NCI-H460 (cell line): ENCODE measurements at places on chromosomes 4 and X.

- DNase-seq: peak; percentile 63
Measured at GRCh38 chrX:7132335-7133049, 15.0 kb upstream of the STS start.

DNA sequence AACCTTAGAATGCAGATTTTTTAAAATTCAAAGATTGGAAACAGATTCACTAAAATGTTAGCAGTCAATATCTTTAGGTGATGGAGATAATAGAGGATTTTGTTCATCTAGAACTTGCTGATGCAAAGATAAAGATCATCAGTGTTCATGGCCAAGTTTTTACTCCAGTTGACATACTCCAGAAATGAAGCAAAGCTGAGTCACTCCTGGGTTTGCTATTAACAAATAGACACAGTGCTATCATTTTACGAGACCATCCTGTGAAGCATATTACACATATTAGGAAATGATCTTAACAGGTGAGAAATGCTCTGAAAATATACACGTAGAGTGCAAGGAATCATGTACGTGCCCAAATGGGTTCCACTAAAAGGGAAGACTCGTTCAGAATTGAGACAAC lies 170.6 kb upstream of the FAM9B start:
- DNase-seq: no peak

GRCh38 chr4:73414936-73415271 lies 10.8 kb downstream of the ALB start:
- DNase-seq: no peak

DNA sequence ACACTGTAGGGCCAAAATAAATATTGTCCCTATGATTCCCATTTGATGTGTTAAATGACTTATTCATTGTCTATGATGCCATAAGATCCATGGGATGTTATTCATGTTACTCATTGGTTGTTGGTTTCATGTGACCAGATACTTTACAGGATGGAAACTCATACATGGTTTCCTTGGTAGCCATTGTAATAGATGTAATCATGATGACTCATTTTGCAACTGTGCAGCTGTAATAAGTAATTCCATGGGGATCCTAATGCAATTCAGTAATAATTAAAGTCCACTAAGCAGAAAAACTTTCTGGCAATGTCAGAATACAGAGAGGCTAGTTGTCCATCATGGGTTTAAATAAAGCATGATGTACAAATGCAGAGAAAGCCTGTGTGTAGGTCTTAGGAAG lies 389.7 kb upstream of the NR3C2 start:
- DNase-seq: no peak

GRCh38 chr4:106444557-106444956 lies 76.0 kb upstream of the GIMD1 start:
- DNase-seq: no peak

- DNase-seq: no peak
Measured at GRCh38 chr4:161186012-161186411, 977.8 kb downstream of the FSTL5 start.

- DNase-seq: no peak
Measured at GRCh38 chr4:3091464-3091863, 17.0 kb downstream of the HTT start.

DNA sequence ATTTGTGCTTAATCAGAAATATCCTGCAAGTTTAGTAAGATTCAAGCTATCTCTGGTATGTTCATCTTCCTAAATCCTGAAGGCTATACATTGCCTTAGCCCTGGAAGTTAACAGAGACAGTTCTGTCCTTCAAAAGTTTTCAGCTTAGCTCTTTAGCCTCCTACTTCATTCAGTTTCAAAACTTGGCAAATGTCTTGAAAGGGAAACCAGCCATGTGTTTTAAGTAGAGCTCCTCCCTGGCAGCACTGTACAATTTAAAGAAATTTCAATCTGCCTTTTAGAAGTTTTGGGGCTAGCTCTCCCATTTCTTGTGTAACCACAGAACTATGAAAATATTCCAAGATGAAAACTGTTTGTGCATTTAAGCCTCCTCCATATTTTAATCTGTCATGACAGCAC lies 47.0 kb downstream of the FANCB start:
- no peak for DNase-seq

GRCh38 chr4:105547769-105548168 lies 4.7 kb upstream of the ARHGEF38 start:
- no peak for DNase-seq

GRCh38 chr4:186948361-186949242 lies 224.9 kb upstream of the FAT1 start:
- DNase-seq: no peak

DNA sequence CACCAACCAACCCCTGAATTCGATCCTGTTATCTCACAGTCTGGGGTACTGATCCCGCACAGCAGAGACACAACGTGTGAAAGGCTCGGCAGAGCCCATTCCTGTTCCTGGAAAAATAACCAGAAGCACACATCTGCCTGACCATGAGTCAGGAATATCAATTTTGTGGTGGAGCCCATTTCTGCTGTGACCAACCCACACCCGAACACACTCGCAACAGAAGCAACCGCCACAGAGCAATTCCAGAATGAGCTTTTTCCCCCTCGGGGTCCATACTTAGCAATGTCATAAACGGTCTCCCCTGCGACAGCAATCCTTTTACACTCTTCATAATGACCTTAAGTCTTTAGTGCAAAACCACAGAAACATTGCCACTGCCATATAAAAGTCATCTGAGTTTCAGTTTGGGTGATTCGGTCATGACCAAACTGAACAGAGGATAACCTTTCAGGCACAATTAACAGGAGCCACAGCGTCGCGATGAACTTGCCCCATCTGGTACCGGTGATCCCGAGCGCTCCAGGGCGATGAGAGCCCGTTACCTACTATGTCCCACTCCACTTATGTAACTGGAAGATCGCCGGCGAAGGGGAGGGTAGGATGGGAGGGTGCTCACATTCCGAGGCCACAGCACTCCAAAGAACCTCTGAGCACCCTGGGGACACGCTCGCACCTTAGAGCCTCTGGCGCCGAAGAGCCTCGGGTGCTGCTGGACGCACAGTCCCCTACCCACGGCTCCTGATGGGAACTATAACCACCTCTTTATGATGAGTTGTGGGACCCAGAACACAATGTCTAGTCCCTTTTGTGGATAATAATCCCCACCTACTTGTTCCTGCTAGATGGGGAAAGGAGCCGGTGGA lies 1.1 kb downstream of the MECP2 start:
- no peak for DNase-seq

DNA sequence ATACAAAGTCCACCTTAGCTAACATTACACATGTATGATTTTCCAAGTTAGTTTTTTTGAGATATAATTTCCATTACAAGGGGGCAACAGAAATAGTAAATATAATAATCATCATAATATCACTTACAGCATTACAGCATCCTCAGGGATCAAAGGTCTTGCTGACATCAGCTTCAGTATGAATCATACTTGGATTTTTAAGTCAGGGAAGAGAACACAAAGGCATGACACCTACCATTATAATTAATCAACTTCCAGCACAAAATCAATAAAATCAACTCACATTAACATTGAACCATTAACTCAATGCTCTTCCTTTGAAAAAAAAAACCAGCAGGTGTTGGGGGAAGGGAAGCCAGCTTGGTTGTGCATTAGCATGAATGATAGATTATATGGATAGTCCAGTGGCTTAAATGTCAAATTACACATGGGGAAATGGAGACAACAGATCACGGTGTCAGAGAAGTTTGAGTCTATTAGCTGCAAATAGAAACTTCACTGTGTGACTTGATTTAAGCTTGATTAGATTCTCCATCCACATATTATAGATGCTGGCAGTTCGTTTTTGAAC lies 66.9 kb upstream of the CAPN6 start:
- DNase-seq: no peak

DNA sequence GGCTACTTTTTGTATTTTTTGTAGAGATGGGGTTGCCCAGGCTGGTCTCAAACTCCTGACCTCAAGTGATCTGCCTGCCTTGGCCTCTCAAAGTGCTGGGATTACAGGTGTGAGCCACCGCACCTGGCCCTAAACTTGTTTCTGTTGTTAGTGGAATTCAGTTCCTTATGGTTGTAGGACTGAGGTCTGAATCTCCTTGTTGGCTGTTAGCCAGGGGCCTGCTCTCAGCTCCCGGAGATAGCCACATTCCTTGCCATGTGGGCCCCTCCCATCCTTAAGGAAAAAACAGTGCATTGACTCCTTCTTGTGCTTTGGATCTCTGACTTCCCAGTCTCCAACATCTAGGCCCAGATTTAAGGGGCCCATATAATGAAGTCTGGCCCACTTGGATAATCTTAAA lies 49.4 kb upstream of the NYX start:
- DNase-seq: no peak

- DNase-seq: no peak
Measured at GRCh38 chr4:61995717-61996340, 795.7 kb downstream of the ADGRL3 start.

DNA sequence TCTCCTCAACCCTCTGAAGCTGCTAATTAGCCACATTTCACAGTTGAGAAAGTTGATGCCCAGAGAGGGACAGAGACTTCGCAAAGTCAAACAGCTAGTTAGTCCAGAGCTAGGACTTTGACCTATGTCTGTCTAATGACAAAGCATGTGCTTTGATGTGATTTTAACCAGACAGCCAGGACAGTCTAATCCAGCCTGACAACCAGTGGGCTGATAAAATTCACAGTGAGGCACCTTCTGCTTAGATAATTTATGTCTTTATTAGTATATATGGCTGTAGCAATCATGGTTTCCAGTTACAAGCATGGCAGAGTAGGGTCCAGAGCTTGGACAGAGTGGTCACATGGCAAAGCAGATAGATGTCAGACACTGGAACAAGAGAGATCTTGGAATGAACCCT lies 133.6 kb upstream of the C1QTNF7 start:
- no peak for DNase-seq

GRCh38 chr4:182142176-182143085 lies 100.8 kb upstream of the TENM3 start:
- no peak for DNase-seq

- DNase-seq: no peak
Measured at GRCh38 chr4:37397505-37397904, 153.0 kb downstream of the NWD2 start.

GRCh38 chr4:122403861-122404260 lies 25.1 kb downstream of the ADAD1 start:
- DNase-seq: no peak

GRCh38 chrX:18031726-18032375 lies 170.8 kb upstream of the RAI2 start:
- DNase-seq: no peak

DNA sequence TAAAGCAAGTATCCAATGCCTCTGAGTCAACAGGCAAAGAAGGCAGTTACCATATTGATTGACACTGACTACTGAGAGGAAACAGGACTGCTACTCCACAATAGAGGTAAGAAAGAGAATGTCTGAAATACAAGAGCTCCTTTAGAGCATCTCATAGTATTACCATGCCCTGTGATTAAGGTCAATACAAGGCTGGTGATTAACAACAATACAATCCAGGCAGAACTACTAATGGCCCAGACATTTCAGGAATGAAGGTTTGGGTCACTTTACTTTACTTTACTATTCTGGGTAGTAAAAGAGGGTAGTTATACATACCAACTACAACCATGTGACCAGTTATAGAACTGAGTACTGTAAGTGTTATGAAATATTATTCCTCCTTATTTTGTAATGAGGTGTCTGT lies 44.5 kb downstream of the BRWD3 start:
- DNase-seq: no peak

DNA sequence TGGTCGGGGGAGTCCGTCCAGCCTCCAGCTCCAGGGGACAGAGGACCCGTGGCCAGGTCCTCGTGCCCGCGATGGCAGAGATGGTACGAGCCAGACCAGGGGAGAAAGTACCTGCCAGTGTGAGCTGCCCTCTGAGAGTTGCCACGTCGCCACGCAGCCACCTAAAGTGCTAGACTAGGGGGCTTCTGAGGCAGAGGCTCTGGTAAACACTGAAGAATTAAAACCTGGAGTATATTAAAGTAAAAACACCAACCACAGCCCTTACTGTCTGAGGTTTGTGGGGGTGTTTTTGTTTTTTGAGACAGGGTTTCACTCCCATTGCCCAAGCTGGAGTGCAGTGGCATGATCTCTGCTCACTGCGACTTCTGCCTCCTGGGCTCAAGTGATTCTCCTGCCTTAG lies 60.1 kb upstream of the SORCS2 start:
- no peak for DNase-seq

GRCh38 chr4:83860200-83860599 lies 324.3 kb downstream of the GPAT3 start:
- DNase-seq: no peak

GRCh38 chr4:26784207-26784865 lies 76.3 kb upstream of the STIM2 start:
- DNase-seq: no peak

DNA sequence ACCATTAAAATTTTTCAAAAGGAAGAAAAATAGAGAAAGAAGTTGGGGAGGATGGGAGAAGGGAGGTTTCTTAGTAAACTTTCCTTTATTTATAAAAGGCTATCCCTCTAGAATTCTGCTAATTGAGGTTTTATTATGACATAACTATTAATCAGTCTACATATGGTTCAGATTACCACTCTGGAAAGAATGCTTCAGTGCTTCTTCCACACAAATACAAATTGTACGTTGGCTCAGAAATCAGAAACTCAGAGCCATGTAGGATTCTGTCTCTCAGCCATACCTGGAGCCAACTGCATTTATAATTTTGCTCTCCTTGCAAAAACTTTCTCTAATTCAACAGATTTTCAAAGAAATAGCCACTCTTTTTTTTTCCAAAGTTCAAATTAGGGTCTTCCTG lies 37.1 kb downstream of the SRPX start:
- DNase-seq: no peak

- no peak for DNase-seq
Measured at GRCh38 chrX:110944751-110945675, 149.4 kb upstream of the CHRDL1 start.

GRCh38 chr4:1374706-1375045 lies 27.7 kb downstream of the UVSSA start:
- no peak for DNase-seq

GRCh38 chrX:12771445-12772069 lies 19.7 kb upstream of the PRPS2 start:
- DNase-seq: peak; percentile 7

- no peak for DNase-seq
Measured at GRCh38 chr4:20890761-20891160, 190.5 kb downstream of the PACRGL start.

GRCh38 chr4:1713003-1713851 lies 1.1 kb upstream of the SLBP start:
- DNase-seq: no peak

- no peak for DNase-seq
Measured at GRCh38 chr4:57265831-57266582, 155.8 kb upstream of the IGFBP7 start.

- no peak for DNase-seq
Measured at GRCh38 chrX:66012094-66012534, 27.8 kb downstream of the VSIG4 start.

DNA sequence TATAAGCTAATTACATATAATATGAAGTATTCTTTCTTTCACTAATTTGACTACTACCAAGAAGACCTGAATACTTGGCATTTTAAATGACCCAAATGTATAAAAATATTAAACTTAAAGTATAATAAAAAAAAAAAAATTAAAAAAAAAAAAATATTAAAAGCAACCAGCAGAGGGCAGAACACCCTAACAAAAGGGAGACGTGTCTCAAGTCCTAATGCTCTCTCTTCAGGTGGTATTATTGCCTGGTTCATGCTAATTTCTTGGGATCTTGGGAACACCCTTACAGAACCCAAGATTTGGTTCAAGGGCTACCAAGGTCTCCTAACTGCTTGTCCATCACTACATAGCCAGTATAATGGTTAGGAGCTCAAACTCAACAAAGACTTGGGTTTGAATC lies 754.8 kb downstream of the RAB28 start:
- DNase-seq: no peak

- DNase-seq: peak; percentile 81
Measured at GRCh38 chrX:120308959-120309872, 2.0 kb downstream of the TMEM255A start.
